DMS53 (cell line): ENCODE measurements at places on chromosomes 5 and 9.

GRCh38 chr5:64323591-64323990 is 157.9 kb downstream of the RNF180 start:
- DNase-seq = no peak

GRCh38 chr5:166566725-166567124 is 1724.7 kb upstream of the WWC1 start:
- no peak for DNase-seq

- DNase-seq = no peak
Observed at GRCh38 chr5:161333194-161333880, 213.2 kb downstream of the GABRB2 start.

DNA sequence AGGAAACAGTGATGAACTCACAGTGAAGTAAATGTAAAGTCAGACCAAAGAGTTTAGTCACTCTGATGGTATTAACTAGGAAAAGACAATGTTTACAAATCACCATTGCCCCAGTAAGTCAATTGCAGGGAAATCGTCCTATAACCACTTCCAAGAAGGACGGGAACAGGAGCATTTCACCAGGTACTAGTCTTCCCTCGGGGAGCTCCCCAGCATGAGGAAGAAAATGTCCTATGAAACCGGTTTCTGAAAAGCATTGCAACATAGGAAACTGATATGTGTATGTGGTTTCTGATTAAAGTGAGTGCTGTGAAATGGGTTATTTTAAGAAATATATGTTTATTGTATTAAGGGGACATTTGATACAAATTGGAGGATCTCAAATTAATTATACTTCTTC is 626.7 kb upstream of the ADAMTS16 start:
- DNase-seq = no peak

- no peak for DNase-seq
Observed at GRCh38 chr5:110354311-110354710, 372.2 kb downstream of the TMEM232 start.
